Kidney (tissue), 22 donors: ENCODE measurements at places on chromosomes 11 and 22. TPM values are rescaled to one million over a fixed set of nuclear protein-coding genes. Genes with fewer than 3 reads are reported as not detected.

The MIOX gene
- total RNA-seq: 3.5 TPM

The RIMBP3B gene
- total RNA-seq: 0.16 TPM

The OR56A1 gene
- total RNA-seq: 0.03 TPM

- no peak for DNase-seq
Measured at GRCh38 chr11:7599209-7599608, 74.1 kb downstream of the CYB5R2 start.

DNA sequence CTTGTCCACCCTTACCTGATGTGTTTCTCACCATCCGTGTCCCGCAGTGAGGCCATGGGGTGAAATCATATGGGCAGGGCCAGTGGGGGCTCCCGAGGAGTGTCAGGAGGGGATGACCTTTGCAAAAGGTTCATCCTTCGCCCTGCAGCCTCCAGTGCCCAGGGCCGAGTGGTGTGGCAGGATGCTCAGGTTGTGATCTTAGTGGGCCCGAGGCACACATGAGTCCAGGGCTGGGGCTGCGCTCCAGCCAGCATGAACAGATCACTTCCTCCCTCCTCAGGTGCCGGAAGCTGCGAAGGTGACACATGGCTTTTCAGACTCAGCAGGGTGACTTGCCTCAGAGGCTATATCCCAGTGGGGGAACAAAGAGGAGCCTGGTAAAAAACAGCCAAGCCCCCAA is 2.8 kb upstream of the FKBP2 start:
- no peak for DNase-seq

DNA sequence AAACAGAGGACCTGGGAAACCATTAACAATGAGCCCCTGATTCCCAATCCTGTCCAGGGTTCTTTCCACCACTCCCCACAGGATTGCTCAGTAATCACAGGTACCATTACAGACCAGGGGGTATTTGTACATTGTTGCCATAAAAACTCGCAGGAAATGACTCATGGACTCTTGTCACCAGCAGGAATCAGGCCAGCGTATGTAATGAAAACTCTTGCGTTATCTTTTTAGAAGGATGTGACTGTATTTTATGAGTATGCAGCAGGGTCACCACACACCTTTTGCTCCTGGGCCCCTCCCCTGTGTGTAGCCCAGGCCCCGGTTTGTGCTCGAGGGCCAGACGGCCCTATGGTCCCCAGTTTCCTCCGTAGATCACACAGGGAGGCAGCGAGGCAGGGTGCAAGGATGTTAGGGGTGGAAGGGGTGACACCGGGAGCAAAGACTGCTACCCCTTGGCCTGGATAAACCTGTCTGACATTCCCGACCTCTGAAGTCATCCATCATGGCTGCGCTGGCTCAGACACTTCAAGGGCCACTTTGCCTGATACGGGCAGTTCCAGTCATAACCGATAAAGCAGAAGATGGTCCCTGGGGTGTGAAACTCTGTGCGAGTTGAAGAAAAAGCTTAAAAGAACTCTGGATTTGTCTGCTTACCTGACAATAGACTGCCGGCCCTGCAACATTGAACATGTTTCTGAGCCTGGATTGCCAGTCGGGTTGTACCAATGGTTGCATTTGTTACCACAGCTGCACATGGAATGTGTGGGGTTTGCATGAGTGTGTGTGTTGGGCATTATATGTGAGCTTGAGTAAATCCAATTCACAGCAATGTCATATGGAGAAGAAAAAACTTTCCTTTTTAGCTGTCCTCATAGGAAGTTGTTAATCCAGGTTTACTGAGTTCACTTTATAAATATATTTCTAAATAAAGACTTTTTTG is 56.9 kb downstream of the MICAL2 start:
- no peak for DNase-seq

DNA sequence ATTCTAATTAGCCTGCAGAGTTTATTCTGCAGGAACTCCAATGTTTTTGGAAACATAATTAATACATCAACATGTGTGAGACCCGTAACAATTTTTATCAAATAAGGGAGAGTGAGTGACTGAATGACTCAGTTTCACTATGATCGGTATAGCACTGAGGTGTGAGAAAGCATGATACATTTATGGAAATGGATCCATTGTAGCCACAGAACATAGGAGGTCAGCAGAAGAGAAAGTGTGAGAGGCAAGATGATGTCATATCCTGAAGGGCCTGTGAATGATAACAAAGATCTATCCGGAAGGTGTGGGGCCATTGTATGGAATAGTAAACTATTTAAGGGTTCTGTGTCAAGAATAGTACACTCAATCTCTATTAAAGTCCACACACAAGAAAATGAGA is 1406.1 kb upstream of the TENM4 start:
- no peak for DNase-seq

DNA sequence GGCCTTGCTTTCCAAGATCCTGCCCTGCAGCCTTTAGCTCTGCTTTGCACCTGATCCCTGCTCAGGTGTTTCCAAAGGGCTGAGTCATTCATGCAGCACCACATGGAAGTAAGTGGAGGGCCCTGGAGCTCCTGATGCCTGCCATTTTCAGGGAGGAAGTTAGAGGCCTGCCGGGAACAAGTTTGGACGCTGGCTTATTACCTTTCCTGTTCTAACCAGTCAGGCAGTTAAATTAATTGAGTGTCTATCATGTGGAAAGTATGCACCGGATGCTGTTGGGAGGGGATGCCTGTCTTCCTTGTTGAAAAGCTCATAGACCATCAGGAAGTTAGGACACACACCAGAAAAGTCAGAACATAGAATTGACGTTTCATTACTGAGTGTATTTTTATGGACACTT is 73.7 kb upstream of the PLET1 start:
- DNase-seq: no peak

DNA sequence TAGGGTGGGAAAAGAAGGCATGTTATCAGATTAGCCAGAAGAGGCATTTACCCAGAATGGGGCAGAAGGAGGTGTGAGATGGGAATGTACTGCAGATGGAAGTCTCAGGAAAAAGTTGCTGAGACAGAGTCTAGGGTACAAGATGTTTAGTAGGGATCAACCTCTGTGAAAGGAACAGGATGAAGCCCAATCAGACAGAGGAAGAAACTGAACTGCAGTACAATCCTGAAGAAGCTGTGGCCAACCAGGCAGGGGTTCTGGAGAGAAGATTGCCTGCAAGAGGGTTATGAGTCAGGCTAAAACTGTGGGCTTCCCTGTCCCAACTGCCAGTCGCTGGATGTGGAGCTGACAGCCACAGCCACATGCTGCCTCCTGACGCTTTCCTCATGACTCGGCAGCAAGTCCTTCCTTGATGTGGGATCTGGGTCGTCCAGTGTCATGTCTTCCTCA is 64.0 kb downstream of the CWC15 start:
- DNase-seq: no peak

DNA sequence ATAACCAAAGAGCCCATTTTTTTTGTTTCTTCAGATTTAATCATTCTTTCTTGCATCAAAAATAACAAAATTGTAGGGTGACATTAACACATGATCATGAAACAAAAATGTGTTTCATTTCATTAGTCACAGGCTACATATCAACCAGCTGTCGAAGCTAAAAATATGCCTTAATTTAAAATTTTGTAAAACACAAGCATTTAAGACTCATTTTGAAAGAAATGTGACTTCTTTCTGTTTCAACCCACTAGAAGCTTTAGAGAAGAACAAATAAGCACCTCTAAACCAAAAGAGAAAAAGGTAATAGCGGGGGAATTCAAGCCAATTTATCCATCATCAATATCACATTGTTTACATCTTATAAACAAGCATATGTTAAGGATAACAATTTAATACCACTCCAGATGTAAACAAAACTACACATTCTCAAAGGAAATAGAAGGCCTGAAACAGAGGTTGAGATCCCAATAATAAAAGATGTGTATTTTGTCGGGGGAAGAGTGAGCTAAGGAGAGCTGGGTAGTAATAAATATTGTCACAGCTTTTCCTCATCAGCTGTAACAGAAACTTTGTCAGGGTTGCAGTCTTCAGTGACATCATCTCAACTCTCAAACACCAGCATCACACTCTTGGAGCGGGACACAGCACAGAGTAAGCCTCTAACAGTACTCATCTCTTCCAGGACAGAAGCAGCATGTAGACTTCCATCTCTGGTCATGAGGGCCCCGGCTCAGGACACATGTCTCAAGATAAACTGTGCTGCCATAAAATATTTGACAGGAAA is 42.0 kb downstream of the ALG9 start:
- DNase-seq: no peak

DNA sequence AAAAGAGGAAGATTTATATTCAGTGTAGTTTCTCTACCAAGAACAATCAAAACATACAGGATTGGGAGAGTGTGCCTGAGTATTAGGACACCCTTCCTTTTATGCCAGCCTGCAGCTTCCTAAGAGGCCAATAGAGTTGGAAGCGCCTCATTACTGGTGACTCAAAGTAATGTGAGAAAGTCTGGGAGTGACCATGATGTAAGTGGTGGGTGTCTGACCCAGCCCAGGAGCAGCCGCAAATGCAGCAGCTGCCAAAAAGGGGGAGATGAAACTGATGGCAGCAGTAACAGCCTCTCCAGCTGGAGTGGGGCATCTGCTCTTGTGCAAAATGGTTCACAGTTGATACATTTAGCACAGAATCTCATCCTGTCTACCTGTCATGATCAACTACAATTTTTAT is 62.0 kb downstream of the ZNF280B start:
- DNase-seq: no peak

DNA sequence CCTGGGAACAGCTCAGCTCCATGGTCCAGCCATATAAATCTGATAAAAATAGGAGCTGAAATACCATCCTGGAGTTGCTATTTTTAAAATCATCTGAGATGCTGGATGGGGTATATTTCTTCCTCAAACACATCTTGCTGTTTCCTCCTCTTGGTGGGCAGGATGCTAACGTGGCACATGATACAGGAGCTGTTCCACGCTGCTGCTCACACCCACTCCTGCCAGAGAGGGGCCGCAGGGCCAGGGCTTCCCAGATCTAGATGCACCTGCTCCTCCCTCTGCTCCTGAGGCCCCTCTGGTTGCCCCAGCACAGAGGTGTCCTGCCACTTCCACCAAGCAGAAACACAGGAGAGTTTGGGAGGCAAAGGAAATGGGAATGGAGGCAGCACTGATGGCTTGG is 3.3 kb upstream of the ST3GAL4 start:
- peak; percentile 71 for DNase-seq

- DNase-seq: no peak
Measured at GRCh38 chr11:10534316-10534715, 6.7 kb downstream of the RNF141 start.

- no peak for DNase-seq
Measured at GRCh38 chr11:57133366-57134038, 48.3 kb upstream of the LRRC55 start.

GRCh38 chr22:27107824-27108223 is 450.4 kb downstream of the MIAT start:
- DNase-seq: no peak
